Activated T-helper 17 cell treated with anti-CD3 and anti-CD28 coated beads, Interleukin-2, amount 50 U/mL, for 72 hours (primary cell): ENCODE measurements at places on chromosomes 1 and 21. TPM values are rescaled to one million over a fixed set of nuclear protein-coding genes. Genes with fewer than 3 reads are reported as not detected.

- ATAC-seq: no peak
Observed at GRCh38 chr1:192158181-192158580, at the start of gene RGS18. RGS18 (plus strand) TSS chr1:192158462; CDS start chr1:192158638, 176 bp downstream.

Gene SLC1A7
- not detected for total RNA-seq

- ATAC-seq: no peak
Observed at GRCh38 chr1:125065821-125066180, 3881.0 kb downstream of the SRGAP2C start.

- ATAC-seq: no peak
Observed at GRCh38 chr1:192513697-192514096, 61.9 kb upstream of the RGS1 start.

Gene CRABP2
- 2.2 TPM for total RNA-seq
